Kidney glomerular epithelial cell (primary cell): ENCODE measurements at places on chromosomes 2 and 18.
A peak's percentile ranks its signal among the peaks of the same experiment; 100 is the strongest.

GRCh38 chr2:171249689-171250088 lies 89.0 kb upstream of the TLK1 start:
- DNase-seq = no peak

- DNase-seq = no peak
Measured at GRCh38 chr2:217875138-217875537, 127.7 kb downstream of the TNS1 start.

GRCh38 chr2:66387016-66387753 lies 47.7 kb upstream of the MEIS1 start:
- DNase-seq = no peak

GRCh38 chr2:63743982-63744966 lies 97.4 kb upstream of the UGP2 start:
- no peak for DNase-seq

DNA sequence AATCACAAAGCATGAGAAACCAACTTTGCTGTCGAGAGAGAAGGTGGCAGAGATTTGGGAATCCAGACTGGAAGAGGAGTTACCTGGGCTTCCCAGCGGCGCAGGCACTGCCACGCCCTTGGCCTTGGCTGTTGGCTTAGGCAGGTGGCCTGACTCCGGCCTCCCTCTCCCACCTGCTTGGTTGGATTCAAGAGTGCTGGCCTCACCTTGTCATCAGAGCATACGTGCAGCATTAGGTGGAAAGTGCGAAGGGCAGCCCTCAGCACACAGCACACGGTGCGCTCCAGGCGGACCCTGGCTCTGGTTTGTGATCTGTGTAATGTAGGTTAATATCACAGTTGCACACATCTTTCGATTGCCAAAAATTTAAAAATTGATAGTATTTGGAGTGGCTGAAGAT lies 19.2 kb upstream of the ASB1 start:
- no peak for DNase-seq

GRCh38 chr2:17160594-17160993 lies 357.6 kb downstream of the RAD51AP2 start:
- DNase-seq = no peak

DNA sequence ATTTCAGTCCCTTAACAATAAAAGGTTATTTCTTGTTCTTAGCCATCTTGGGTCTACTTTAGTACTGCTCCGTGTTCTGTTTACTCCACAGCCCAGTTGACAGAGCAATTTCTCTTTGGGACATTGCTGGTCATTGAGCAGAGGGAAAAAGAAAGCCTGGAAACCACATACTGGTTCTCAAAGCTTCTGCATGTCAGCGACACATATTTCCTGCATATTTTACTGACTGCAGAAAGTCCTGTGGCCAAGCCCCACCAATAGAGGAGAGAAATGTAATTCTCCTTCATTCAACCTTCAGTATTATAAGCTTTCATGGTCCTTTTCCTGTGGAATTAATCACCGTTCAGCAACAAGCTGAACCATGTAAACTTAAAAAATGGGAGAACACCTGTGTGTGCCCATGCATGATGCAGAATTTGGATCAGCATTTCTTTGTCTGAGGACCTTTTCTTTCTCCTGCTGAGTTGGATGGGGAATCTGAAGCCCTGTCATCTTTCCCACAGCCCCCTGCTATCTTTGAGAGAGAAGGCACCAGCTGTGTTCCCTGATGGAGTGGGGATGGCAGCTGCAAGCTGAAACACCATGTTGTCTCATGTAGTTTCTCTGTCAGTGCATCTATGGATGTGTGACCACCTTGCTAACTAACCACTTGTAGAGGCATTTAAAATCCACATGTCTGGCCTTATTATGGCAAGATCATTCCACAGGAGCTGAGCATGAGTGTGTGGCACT lies 431.6 kb downstream of the MEIS1 start:
- DNase-seq = no peak

DNA sequence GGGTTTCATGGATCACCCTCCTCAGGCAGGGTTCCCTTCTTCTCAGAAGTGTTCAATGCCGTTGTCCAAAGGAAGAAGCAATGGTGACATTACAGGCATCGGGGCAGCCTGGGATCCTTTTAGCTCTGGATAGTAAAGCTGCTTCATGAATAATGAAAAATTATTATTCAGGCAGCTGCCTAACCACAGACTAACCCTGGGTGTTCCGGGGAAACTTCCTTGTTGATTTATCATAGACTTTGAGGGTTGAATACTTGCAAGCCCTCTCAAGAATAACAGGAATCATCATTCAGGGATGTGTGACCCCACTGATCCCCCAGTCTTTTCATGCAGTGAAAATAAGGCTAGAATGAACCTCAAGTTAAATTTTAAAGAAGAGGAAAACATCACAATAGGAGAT lies 419.4 kb downstream of the MEIS1 start:
- DNase-seq = no peak

DNA sequence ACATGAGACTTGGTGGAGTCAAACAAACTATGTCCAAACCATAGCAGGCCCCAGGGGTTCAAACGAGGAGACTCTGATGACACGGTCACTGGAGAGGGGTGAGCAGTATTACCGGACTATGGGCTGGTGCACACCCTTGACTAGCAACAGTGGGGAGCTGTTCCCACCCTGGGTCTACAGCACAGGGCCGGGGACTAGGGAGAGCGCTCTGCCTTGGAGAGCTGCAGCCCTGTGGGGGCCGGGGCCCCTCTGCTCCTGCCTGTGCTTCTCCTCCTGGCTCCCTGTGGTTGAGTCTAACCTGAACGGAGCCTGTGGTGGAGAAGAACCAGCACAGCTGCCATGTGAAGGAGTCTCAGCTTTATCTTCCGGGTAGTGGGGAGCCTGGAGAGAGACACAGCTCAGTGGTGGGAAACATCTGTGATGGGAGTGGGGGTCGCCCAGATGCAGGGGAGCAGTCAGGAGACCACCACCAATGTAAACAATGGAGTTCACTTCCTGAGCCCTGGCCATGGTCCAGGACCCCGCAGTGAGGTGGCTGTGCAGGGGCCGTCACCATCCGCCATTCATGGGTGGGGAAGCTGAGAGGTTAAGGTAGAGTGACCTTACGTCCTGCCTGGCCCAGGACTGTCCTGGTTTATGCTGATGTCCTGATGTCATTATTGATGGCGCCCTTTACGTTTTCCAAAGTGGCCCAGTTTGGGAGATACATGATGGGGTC lies 195.7 kb upstream of the TWIST2 start:
- DNase-seq = no peak

GRCh38 chr2:30656079-30656478 lies 151.2 kb downstream of the CAPN13 start:
- DNase-seq = peak; percentile 12

GRCh38 chr18:45689396-45689795 lies 34.6 kb upstream of the SLC14A1 start:
- no peak for DNase-seq

DNA sequence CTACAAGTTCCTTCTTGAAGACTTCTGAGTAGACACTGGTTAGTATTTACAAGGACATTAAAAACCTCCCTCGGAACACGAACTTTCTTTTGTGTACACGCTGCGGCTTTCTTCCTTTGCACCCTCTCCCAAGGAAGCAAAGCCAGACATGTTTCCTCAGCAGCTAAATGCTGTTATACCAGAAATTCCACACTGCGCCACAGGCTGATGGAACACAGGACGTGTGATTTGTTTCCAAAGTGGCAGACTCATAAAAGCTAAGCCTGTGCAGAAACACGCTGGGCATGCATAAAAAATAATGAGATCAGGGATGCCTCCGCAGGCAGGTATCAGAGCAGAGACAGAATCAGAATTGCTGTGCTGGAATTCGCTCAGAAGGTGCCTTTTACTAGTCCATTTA lies 73.0 kb upstream of the RGPD5 start:
- no peak for DNase-seq

DNA sequence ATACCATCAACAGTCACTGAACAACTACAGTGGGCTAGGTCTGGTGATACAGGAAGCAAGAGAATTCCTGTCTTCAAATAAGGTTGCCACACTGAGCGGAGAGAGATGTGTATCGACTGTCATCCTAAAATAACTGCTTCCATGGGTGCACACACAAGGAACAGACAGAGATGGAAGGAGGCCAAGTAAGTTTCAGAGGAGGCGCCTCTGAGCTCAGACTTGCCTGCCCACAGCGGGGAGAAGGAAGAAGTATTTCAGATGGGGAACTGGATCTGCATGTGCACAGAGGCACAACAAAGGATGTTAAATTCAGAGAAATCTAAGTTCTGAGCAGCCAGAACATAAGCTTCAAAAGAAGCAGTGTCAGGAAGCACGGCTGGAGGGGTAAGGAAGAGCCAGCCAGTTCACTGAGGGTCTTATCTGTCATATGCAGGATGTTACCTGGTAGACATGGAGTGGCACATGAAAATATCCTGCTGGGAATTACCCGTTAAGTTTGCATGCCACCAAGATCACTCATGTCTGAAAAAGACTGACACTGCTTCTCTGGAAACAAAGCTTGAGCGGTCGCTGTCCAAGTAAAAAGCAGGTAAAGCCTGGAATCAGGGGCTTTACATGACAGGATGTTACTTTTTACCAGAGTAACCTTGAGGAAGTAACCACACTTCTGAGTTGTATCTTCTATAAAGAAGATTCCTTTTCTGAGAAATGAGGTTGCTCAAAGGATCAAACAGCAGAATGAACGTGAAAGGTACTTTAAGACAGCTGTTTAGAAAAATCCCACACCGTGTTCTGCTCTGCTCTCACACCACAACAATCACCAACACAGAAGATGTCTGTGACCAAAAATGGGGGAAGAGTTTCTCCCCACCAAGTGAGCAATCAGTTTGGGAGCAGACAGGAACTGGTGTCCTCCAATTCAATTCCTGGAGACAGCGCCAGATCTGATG lies 260.2 kb downstream of the NBAS start:
- DNase-seq = no peak

DNA sequence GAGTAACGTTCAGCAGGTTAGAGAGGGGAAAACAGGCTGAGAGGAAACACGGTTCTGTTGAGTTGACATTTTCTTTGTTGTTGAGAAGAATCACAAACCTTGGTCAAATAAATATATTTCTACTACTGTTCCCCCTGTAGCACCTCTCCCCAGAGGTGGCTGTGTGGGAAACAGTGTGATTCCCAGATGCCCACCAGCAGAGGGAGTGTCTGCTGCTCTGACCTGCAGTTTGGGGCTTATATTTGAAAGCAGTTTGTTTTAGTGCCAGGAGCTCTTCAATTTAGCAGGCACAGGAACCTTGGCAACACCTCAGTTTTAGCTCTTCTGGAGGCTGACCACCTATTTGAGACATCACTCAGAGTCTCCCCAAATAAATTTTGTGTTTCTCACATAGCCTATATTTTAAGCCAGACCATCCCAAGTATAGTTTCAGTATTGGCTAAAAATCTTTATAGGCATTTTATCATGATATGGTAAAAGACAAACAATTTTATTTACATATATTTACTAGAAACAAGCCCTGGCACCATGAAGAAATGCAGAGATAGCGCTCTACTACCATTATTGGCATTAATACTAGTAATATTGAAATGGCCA lies 75.7 kb downstream of the PIK3C3 start:
- DNase-seq = no peak

GRCh38 chr2:216665242-216665641 lies 30.1 kb downstream of the IGFBP5 start:
- DNase-seq = no peak

DNA sequence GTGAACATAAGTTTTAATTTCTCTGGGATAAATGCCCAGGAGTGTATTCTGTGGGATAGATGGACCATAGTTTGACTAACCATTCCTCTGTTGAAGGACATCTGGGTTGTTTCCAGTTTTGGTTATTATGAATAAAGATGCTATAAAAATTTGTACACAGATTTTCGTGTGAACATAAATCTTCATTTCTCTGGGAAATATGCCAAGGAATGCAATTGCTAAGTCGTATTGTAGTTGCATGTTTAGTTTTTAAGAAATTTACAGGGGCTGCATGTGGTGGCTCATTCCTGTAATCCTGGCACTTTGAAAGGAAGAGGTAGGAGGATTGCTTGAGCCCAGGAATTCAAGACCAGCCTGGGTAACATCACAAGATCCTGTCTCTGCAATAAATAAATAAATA lies 6.9 kb upstream of the SLC11A1 start:
- DNase-seq = no peak

DNA sequence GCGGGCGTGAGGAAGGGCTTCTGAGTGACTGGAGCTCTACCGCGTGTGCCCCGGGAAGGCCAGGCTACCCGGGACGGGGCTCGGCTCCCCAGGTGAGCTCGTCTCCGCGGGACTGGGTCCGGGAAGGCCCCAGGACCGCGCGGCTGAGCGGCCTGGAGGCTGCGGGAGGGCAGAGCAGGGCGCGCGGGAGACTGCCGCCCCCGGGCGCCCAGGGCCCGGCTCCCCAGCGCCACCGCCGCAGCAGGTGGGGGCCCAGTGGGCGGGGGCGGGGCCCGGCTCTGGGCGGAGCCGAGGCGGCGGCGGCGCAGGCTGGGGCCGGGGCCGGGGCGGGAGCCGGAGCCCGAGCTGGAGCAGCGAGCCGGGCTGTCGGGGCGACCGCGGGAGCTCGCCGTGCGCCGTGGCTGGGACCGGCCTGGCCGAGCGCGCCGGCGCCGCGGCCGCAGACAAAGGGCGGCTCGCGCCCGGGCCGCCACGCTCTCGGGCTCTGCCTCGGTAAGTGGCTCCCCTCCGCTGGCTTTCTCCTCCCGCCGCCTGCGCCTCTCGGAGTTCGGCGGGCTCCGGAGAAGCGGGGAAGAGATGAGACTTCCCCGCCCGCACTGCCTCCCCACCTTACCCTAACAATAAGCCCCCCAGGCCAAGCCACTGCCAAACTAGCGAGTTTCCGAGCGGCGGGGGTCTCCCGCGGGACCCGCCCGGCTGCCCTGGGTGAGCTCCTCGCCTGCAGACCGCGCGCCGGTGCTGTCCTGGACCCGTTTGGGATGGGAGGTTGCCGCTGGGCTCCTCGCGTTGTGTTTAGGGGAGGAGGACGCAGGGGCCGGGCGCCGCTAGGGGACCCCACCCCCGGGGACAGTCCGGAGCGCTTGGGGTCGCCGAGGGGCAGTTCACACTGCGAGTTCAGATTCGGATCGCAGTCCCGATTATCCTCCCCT lies at the start of gene MAPK4:
Gene MAPK4 (plus strand): TSS at position 336 of the 929 bp plus-strand sequence. CDS start 103,872 bp downstream, outside the sequence.
- DNase-seq = peak; percentile 24

GRCh38 chr2:33241581-33241980 lies 234.9 kb upstream of the RASGRP3 start:
- no peak for DNase-seq

DNA sequence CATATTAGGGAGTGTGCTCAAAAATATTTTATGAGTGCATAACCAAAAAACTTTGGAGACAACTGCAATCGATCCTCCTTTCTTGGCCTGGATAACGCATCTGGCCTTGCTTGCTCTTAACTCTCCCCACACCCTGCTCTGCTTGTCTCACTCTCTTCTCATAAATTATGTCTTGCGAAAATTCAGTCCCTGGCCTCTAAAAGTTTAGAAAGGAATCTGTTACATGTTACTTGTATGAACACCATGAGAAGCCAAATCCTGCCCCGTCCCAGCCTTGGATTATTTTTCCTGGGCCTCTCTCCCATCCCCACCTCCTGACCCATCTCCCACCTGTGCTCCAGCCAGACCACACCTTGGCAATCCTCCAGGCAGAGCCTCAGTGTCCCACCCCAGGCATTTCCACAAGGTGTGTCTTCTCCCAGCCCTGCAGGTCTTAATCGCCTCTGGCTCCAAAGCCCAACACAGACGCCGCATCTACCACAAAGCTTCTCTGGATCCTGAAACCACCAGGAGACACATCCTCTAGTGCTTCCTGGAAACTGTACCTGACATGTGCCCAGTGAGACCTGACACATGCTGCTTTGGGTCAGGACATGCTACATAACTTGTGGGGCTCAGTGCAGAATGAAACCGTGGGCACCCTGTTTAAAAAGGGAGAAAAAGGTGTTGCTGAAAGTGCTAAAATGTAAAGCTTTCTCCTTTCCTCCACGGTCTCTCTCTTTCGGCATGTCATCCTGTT lies 99.6 kb upstream of the ST3GAL5 start:
- DNase-seq = no peak

- DNase-seq = peak; percentile 83
Measured at GRCh38 chr2:160241251-160242137, 41.4 kb upstream of the ITGB6 start.
